ENCODE measurements at places on chromosomes 5 and 9.

DNA sequence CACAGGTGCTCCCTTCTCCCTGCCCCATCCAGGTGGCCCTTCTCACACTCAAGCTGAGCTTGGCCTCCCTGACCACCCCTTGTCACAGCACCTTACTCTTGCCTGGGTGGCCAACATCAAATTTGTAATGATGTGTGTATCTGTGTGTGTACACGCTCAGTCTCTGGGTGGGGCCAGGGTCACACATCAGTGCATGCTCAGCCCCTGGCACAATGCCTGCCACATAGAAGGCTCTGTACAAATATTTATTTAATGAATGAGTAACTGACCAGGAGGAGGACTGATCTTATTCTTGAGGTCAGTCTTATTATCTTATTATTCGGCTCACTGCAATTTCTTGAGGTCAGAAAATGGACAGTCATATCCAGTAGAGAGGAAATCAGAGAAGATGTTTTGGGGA is 41.3 kb upstream of the HAND1 start:
- no peak for ATAC-seq

GRCh38 chr5:167642779-167643517 is 648.5 kb upstream of the WWC1 start:
- ATAC-seq, result no peak

GRCh38 chr9:131262327-131263032 is 13.8 kb downstream of the FAM78A start:
- peak; percentile 73 for ATAC-seq

GRCh38 chr9:131776036-131776435 is 36.2 kb upstream of the RAPGEF1 start:
- ATAC-seq, result no peak

DNA sequence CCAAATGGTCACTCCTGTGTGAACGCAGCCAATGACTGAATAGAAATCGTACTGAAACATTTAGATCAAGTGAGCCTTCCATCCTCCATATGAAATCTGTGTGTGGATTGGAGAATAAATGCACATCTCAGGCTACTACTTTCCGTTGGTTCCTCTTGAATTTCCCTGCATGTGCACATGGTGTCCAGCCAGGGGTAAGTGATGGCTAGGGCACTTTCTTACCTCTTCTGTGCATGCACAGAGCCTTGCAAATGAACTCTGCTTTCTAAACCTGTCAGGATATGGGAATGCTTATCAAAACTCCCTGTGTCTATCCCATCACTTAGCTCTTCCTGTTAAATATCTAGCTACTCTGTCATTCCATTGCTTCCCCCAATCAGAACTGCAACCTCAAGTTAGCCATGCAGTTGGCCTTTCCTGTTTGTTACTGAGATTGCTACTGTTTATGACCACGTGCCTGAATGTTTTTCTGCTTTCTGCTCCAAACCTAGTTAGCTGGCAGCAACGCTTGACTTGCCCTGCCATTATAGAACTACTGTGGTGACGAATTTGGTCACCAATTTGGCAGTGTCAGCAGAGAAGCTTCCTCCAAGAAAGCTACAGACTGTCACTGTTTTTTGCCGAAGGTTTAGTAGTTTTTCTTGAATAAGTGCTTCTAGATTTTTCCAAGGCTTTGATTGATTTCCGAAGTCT is 661.6 kb downstream of the LRRC70 start:
- ATAC-seq, result no peak

DNA sequence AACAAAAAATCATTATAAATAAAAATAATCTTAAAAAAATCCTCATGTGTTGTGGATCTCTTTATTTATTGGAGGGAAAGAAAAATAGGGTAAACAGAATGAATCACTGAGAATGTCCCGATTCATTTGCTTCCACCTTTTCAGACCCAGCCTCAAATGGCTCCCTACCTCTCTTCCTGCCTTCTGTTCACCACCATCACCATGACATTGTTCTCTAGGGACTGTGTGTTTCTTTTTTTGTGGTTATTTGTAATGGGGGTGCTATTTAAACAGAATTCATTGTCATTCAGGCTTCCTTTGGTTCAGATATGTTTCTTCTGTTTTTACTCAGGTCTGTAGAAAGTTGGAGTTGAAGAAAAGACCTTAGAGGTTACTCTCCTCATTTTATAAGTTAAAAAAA is 198.2 kb downstream of the KIF4B start:
- peak; percentile 12 for ATAC-seq

GRCh38 chr5:54524704-54525103 is 7.1 kb downstream of the SNX18 start:
- no peak for ATAC-seq

GRCh38 chr5:123976379-123977033 is 464.5 kb downstream of the CSNK1G3 start:
- ATAC-seq, result peak; percentile 81
